Stimulated activated CD4-positive, alpha-beta T cell treated with anti-CD3 and anti-CD28 coated beads, Interleukin-15, amount 100 ng/mL, for 1 hour (primary cell): ENCODE measurements at places on chromosomes 12 and 14.

DNA sequence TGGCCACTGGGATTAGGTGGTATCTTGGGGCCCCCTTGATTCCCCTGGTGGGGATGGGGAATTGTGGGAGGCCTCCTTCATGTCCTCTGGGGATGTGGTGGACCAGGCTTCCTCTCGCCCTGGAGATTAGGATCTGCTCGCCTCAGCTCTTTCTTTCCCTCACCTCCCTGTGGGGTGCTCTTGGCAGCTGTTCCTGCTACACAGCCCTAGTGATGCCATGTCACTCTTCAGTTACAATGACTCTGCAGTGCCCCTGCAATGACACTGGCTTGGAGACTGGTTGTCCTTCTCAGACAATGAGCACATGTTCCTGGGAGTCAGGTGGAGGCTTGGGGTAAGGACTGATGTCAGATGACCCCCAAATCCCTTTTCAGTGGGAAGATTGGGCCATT, 83.9 kb downstream of the ADCK1 start:
- DNase-seq: no peak

DNA sequence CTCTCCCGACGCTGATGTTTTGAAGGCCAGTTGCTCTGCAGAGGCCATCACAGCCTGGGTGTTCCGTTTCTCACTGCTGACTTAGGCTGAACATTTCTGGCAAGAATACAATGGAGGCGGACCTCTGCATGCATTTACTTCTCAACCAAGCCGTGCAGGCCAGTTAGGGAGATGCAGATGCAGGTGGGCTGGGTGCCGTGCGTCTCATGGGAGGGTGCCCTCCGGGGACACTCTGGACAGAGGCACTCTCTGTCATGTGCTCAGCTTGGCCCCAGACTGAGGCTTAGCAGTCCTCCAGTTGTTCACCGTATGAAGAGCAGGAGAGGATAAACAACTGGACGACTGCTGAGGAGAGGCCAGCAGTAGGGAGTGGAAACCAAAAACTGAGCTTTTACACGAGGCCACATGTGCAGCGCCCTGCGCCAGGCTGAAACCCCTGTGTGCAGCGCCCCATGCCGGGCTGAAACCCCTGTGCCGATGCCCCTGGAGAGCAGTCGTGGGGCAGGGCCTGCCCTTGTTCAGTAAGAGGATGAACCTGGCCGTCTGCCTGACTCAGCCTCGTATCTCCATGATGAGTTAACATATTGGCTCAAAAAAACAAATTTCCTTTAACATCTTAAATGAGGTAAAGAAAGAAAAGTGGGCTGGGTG, 32.3 kb downstream of the DDX51 start:
- no peak for DNase-seq

- no peak for DNase-seq
These were observed 75.3 kb upstream of the SFSWAP start for GRCh38 chr12:131635491-131636122.

DNA sequence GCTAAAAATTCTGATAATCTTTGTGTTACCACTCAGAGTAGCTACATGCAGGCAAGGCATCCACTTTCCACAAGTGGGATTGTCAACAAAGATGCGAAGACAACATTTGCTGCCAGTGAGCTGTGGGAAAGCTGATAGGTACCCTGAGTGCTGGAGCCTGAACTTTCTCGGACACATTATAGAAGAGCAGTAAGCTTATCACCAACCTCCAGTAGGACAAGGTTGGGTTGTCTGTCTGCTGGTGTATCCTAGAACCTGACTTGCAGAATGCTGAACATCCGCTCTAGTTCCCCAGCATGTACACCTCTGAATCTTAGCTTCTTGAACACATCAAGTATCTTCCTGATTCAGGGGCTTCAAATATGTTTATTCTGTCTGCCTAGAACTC, 103.8 kb upstream of the PPM1H start:
- DNase-seq: no peak

DNA sequence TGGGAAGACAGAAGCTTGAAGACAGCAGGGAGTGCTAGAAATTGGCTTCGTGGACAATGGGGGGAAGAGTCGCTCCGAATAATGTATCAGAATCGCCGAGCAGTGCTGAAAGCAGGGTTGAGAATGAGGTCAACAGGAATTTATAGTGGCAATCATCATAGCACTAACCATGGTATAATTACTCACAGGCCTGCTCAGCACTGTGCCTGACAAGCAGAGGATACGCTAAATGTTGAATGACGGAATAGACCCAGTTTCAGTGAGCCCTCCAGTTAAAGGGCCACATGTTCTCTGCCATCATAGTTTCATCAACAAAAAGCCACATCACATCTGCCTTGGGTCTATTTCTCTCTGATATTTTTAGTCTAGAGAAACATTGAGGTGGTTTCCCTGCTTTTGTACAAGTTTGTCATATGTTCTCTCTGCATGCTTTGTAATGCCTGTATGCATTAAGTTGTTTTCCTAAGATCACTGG, 130.3 kb upstream of the EGLN3 start:
- DNase-seq: no peak

GRCh38 chr12:109310247-109311125, 1.4 kb upstream of the FOXN4 start:
- DNase-seq: no peak

GRCh38 chr12:103686026-103686425, 99.0 kb downstream of the STAB2 start:
- no peak for DNase-seq

GRCh38 chr12:54126696-54127537, 61.9 kb downstream of the SMUG1 start:
- DNase-seq: no peak

DNA sequence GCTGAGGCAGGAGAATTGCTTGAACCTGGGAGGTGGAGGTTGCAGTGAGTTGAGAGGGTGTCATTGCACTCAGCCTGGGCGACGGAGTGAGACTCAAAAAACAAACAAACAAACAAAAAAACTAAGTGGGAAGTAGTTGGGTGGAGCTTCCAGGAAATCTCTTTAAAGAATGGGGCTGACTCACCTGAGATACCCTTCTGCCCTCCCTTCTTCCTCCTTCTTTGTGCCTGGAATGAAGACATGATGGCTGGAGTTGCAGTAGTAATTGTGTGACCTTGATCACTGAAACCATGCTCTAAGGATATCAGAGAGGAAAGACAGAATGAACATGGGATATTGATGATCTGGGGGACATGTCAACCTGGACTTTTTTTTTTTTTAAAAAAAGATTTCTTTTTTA, 87.6 kb upstream of the MED13L start:
- no peak for DNase-seq

GRCh38 chr12:106163712-106164111, 25.0 kb upstream of the NUAK1 start:
- no peak for DNase-seq

- no peak for DNase-seq
These were observed 3.0 kb upstream of the PIANP start for GRCh38 chr12:6703631-6704030.
